Activated naive CD4-positive, alpha-beta T cell treated with anti-CD3 and anti-CD28 coated beads, Interleukin-2, amount 50 U/mL, for 72 hours (primary cell): ENCODE measurements at places on chromosomes 16 and 17. TPM values are rescaled to one million over a fixed set of nuclear protein-coding genes. Genes with fewer than 3 reads are reported as not detected.

Gene UBE2Z
- 81.0 TPM for total RNA-seq

Gene CCL3
- 34.3 TPM for total RNA-seq

Gene CBFB
- 124 TPM for total RNA-seq

Gene AIPL1
- not detected for total RNA-seq

Gene TMIGD1
- not detected for total RNA-seq

Gene HOXB8
- not detected for total RNA-seq

Gene OR3A3
- not detected for total RNA-seq

Gene IL34
- total RNA-seq = not detected

Gene EVI2A
- 16.3 TPM for total RNA-seq

Gene TBC1D26
- 0.78 TPM for total RNA-seq

Gene CALB2
- not detected for total RNA-seq

Gene WNT9B
- total RNA-seq = not detected

Gene KRTAP1-1
- total RNA-seq = not detected

Gene MARCHF10
- total RNA-seq = not detected

Gene ATXN7L3
- total RNA-seq = 81.1 TPM

Gene KRTAP4-1
- total RNA-seq = not detected

Gene FBXO39
- 0.37 TPM for total RNA-seq

Gene MYH8
- not detected for total RNA-seq

Gene ABI3
- total RNA-seq = 41.5 TPM

Gene HS3ST4
- total RNA-seq = not detected

Gene PMP22
- total RNA-seq = not detected

Gene SLFN11
- 64.6 TPM for total RNA-seq

Gene MT1M
- not detected for total RNA-seq

Gene NUP93
- total RNA-seq = 124 TPM

Gene C16orf74
- 0.46 TPM for total RNA-seq

Gene TEDC2
- 32.3 TPM for total RNA-seq

Gene GHDC
- 25.3 TPM for total RNA-seq

Gene KRTAP4-5
- total RNA-seq = not detected

Gene TNFRSF12A
- total RNA-seq = 7.6 TPM

Gene OTOP2
- total RNA-seq = not detected

Gene KCNH4
- 0.23 TPM for total RNA-seq

Gene STRADA
- total RNA-seq = 68.3 TPM

Gene TNFRSF13B
- not detected for total RNA-seq

Gene GSDMA
- total RNA-seq = 1.1 TPM

Gene CCDC137
- total RNA-seq = 38.7 TPM

Gene DNAH2
- 0.19 TPM for total RNA-seq

Gene IKZF3
- total RNA-seq = 60.8 TPM

Gene RPRML
- total RNA-seq = not detected

Gene GPR179
- total RNA-seq = 0.02 TPM

Gene CDC6
- total RNA-seq = 81.8 TPM

Gene ASPA
- 0.16 TPM for total RNA-seq

Gene KRT17
- total RNA-seq = not detected

Gene KRTAP9-2
- not detected for total RNA-seq

Gene SPNS2
- total RNA-seq = 0.16 TPM

Gene CA5A
- total RNA-seq = not detected

Gene KRTAP1-3
- not detected for total RNA-seq

Gene CD300LB
- total RNA-seq = not detected

Gene LPCAT2
- total RNA-seq = 3.0 TPM

Gene KRTAP4-6
- not detected for total RNA-seq

Gene ICAM2
- total RNA-seq = 45.2 TPM

Gene RNF43
- total RNA-seq = 2.9 TPM

Gene RHBDF1
- total RNA-seq = 0.47 TPM

Gene SPIRE2
- total RNA-seq = 1.9 TPM

Gene PDE6G
- 8.1 TPM for total RNA-seq

Gene SBK1
- 4.2 TPM for total RNA-seq

Gene CSH1
- 8.3 TPM for total RNA-seq

Gene C1QTNF8
- total RNA-seq = not detected

Gene DNAI2
- 0.25 TPM for total RNA-seq

Gene SDR42E1
- 11.0 TPM for total RNA-seq
